ENCODE measurements at places on chromosomes 2 and 18.

DNA sequence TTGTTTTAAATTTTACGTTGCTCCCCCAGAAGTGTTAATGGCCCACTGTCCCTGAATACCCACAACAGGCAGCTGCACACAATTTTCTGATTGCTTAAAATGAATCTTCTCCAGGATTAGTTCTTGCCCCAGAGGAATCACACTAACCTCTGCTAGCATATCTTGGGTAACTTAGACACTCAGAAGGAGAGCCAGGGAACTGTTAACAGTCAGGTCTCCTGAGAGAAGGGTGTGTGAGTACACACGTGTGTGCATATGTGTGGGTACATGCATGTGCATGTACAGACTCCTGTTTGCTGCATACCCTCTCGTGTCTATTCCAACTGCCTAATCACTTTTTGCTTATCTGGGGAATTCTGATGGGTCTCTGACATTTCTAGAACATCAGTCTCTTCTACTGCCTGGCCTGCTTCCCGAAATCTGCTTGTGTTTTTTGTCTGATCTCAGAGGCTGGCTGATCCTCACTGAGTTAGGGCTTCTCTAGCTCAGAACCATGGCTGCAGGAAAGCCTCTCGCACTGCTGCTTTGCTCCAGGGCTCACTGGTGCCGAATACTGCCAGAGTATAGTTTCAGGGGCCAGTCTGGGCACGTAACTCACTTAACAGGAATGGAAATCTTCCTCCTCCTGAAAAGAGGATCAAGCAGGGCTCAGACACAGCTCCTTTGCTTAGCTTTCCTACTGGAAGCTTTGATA lies 62.8 kb downstream of the PRELID3A start:
- DNase-seq: no peak

GRCh38 chr2:114642988-114643553 lies 200.6 kb downstream of the DPP10 start:
- no peak for DNase-seq

DNA sequence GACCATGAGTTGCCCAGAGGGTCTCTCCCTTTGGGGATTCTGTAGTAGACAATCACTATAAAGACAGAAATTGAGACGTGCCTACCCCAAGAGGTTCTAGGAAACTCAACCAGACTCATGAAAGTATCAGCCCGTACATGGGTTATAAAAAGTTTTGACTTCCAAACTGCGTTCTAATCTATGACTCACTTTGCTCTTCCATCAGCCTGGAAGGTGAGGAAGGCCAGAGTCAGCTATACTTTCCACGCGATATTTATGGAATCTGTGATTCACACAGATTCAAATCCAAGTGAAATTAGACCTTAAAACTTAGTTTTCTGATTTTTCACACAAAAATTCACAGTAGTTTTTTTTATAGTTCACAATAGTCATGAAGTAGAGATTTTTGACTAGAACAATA lies 7.7 kb upstream of the LYPD1 start:
- DNase-seq: no peak

DNA sequence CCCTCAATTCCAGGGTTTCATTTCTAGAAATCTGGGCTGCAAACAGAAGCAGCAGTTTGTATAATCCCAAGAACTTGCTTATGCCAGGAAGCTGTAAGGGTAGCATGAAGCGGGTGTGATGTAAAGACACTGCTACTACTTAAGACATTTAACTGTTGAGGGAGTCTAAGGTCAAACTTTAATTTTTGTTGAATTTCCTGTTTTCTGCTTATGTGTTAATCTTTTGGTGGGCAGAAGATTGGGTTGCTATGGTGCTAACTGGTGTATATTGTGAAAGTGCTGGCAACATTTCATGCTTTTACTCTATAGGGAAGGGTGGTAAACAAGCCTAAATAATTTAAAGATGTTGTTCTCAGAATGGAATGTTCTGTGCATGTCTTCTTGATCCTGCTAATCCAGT lies 2.7 kb downstream of the NCOA1 start:
- no peak for DNase-seq

GRCh38 chr2:204049635-204050034 lies 113.1 kb downstream of the ICOS start:
- no peak for DNase-seq

DNA sequence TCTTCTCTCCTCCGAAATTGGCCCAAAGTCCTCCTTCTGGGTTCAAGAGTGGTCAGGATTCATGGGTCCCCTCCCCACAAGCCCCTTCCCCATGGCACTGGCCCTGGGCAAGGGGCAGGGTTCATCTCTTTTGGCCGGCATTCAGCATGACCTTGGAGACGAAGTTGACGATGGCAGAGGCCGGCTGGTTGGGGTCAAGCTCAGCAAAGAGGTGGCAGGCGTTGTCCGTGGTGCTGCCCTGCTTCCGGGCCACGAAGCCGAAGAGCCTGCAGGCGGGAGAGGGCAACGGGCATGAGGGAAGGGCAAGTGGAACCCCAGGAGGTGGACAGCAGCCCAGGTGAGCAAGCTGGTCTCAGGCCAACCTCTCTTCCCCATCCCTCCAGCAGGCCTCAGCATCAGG lies 198.5 kb downstream of the TNS1 start:
- no peak for DNase-seq

- DNase-seq: no peak
Measured at GRCh38 chr2:36615222-36615621, 17.3 kb upstream of the FEZ2 start.

GRCh38 chr2:217090884-217091283 lies 231.0 kb upstream of the TNP1 start:
- DNase-seq: no peak

GRCh38 chr2:72538486-72538885 lies 287.3 kb downstream of the EXOC6B start:
- DNase-seq: no peak

- no peak for DNase-seq
Measured at GRCh38 chr2:119475225-119475856, 43.7 kb downstream of the TMEM37 start.

DNA sequence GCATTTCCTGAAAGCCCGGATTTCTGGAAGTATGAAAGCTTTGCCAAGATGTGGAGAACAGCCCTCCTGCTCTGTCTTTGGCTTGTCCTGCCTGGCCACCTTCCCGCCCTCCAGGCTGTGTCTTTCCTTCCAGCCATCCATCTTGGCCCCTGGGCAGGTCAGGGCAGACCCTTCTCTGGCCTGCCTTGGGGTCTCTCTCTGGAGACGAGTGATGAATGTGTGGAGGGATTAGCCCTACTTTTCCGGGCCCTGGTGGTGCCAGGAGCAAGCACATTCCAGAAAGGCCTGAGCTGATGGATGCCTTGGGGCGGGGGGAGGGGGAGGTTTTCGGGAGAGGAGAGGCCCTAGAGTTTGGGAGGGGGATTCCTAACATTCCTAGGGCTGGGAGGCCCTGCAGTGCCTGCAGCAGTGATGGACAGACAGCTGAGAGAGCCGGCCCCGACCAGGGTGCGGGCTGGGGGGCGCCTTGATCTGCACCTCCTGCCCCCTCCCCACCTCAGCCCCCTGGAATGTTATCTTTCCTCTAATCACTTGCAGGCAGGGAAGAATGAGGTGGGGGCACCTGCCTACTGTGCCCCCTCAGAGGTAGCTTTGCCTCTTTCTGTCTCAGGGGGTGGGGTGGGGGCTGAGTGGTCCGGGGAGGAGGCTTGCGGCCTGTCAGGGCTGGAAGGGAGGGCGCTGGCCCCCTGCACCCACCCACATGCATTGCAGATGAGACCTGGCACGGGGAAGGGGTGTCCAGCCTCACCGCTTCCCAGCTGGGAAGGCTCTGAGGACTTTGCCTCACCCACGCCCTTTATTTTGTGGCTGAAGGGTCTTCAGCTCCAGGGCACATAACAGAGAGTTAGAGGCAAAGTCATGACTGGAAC lies 156.2 kb downstream of the DDX1 start:
- no peak for DNase-seq

DNA sequence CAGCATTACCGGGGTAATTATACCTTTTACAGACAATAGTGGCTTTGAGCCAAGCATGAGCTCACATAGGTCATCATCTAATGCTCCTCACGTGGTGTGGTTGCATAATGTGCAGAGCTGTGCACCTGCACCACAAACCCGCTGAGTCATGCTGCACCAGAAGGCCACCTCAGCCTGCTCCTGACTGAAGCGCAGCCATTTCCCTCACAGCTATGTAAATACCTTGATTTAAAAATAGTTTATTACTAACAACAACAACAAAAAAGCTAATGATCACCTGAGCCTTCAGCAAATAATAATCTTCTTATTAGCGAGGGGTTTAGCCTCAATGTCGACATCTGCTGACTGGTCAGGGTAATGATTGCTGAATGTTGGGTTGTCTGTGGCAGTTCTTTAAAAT lies 238.8 kb downstream of the MBD5 start:
- DNase-seq: no peak

DNA sequence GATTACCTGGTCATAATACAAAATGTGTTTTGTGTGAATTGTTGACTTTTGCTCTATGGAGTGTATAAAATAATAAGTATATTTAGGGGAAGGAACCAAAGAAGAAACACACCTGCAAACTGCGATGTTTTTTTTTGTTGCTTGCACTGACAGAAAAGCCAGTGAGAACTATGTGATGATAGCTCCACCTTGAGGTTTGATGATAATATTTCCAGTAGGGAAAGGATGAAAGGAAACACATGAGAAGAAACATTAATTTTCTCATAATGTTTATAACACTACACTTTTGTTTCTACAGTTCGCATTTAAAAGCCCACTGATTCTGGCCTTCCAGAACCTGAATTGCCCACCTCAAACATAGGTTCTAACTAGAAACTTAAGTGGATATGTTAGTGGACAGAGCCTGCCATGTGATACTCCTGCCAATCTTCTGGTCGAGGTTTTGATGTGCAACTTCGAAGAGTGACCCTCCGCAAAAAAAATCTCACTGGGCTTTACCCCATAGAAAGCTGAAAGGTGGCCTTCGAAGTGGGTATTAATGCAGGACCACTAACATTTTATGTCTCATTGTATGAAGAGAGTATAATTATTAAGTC lies 476.4 kb upstream of the SPHKAP start:
- no peak for DNase-seq

DNA sequence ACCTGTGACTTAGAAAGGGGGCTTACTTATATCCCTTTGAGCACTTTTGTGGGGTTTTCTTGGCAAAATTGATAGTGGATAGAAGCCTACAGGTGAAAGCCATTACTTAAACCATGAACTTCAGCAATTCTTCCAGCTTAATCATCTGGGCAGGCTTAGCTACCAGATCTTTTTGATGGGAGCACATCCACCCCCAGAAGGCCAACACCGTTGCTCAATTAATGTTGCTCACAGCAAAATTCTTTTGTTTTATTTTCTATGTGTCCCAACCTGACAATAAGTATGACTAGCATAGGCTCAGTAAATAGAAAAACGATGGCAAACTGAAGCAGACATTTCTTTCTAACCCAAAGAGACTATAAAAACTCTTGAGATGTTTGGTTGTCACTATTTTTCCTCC lies 269.4 kb upstream of the TCF4 start:
- DNase-seq: no peak

DNA sequence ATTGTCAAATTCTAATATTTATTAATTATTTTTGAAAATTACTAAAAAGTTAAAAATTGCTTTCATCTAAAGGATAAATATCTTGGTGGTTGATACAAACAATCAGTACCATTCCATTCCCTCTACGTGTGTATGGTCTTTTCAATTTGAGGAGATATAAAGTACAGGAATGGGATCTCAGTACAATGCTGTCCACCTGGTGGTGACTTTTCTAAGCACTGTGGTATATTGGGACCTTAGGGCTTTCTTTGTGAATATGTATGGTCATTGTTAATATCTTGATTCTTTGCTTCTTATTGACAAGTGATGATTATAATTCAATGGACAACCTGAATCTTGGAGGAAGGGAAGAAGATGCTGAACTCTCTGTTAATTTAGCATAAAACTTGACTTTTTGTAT lies 83.1 kb downstream of the NBEAL1 start:
- no peak for DNase-seq

DNA sequence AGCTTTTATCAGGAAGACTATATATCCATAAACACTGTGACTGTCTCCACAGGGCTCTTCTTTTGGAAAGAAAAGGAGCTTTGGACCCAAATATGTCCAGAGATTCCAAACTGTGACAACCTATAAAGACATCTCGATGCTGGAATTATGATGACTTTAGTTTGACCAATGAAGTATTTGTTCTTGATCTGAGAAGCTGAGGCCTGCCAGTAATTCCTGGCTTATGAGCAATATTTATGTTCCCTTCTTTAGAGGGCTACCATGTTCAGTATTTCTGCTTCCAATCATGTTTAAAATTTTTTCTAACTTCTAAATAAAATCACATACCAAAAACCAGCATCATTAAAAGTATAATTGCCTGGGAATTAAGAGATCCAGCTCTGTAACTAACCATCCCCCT lies 41.1 kb downstream of the FEZ2 start:
- no peak for DNase-seq

DNA sequence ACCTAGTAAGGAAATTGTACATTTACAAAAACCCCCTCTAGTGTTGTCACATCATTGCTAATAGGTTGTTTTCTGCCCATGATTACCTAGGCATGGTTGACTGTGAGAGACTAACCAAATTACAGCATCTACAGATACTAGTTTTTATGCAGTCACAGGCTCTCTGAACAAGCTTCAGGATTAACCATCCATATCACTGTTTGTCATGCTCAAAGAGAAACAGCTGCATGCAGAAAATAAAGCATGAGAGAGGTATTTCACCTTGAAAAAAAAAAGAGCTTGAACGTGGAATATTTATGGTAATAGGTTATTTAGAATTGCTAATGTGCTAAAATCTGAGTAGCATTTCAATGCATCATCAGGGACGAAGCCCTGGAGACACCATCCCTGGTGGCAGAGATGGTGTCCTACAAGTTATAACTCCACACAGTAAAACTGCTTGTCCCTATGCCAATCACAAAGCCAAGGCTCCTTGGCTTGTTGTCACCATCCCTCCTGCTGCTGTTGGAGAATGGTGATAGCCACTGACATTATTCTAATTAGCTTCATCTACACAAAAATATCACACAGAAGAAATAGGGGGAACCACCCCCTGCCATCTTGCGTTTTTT lies 5.4 kb downstream of the NEB start:
- no peak for DNase-seq

- DNase-seq: no peak
Measured at GRCh38 chr2:240426845-240427721, 8.4 kb upstream of the GPC1 start.

GRCh38 chr2:169683425-169684134 lies 10.6 kb downstream of the CFAP210 start:
- DNase-seq: no peak

GRCh38 chr2:10285556-10286198 lies 17.0 kb upstream of the HPCAL1 start:
- DNase-seq: no peak

GRCh38 chr2:109069331-109070194 lies 59.4 kb upstream of the SH3RF3 start:
- DNase-seq: no peak

GRCh38 chr2:219369447-219369861 lies 18.3 kb downstream of the DNPEP start:
- DNase-seq: no peak
